ENCODE measurements at places on chromosomes 6 and 20.

- no peak for DNase-seq
These were observed 456.2 kb downstream of the CD109 start for GRCh38 chr6:74152096-74152675.

GRCh38 chr20:59006167-59006863, 739 bp downstream of the CTSZ start:
- no peak for DNase-seq

GRCh38 chr6:44256775-44257024, 628 bp downstream of the SLC35B2 start:
- DNase-seq, result no peak

DNA sequence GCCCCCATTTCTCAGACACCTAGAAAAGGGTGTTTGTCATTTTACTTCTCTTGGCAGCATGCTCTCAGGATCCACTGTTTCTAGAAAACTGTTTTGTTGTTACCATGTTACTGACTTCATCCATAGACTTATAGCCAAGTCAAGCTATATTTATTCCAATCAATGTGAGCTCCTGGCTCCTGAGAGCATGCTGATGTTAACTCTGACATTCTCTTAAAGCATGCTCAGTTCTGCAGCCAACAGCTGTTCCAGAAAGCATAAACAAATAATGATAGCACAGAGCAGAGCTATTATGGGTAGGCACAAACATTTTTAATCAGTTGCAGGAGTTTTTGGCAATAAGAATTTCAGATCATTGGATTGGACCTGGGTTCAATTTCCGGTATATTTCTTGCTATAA, 92.4 kb upstream of the CEP85L start:
- DNase-seq, result no peak

DNA sequence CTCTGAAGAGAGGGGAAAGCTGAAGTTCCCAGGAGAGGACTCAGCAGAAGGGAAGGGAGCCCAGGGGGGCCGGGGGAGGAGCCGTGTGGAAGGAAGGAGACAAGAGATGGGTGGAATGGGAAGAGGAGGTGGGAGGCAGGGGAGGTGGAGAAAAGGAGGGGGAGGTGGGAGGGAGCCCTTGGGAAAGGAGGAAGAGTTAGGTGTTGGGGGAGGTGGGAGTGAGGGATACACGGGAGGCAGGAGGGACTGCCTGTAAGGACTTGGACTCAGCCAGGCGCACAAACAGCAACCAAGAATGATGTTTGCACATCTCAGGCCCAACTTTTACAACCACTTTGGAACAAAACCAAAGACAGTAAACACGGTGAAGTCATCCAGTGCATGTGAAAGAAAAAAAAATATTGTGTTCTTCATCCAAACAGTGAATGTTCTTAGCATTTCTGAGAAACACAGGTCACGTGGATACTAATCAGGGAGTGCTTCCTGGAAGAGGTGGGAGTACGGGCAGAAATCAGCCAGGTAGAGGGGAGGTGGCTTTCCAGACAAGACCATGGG, 17.4 kb upstream of the LSM14B start:
- DNase-seq, result no peak

DNA sequence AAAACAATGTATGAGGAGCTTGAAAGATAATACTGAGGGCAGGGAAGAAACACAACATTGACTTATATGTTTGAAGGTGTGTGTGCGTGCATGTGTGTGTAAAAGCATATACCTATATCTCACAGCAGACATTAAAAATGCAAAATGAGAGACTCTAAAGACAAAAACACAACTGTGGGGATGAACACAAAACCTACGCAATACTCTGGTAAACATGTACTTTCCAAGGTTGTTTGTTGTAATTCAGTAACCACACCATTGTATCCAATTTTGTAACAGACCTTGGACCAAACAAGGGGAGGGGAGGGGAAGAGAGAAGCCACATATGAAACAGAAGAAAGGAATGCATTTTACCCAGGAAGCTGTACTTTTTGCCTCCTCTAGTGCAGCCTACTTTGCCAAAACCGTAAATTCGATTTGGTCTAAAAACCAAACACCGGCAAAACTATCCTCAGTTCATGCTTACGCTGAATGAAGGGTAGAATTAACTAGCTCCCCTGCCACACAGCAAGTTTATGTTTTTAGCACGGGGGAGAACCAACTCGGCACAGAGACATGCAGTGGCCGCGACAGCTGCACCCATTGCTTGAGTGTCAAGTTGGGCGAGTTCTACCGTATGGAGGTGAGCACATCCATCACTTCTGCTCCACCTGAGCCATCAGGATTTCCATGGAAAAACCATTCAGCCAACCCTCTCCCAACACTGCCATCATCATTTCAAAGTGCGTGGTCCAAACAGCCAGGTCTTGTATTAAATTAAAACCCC, 50.0 kb downstream of the CNKSR3 start:
- DNase-seq, result no peak

GRCh38 chr6:155595284-155595683, 139.6 kb upstream of the NOX3 start:
- no peak for DNase-seq

GRCh38 chr6:27669624-27670301, 196.9 kb upstream of the ZNF184 start:
- no peak for DNase-seq

DNA sequence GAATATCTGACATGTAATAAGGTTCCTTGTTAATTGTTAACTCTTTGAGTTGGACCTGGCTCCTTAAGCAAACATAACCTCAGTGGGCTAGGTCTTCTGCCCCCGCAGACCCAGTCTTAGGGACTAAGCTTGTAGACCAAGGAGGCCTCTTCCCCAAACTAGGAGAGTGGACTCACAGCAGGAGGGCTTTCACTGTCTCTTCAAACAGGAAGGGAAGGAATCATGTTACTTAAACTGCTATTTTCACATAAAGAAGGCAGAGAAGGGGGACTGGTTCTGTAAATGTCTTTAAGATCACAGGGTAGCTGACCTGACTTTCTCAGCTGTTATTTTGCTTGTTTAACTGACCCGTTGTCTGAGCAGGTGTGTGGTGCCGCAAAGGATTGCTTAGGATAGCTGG, 34.9 kb upstream of the PRDM1 start:
- no peak for DNase-seq

DNA sequence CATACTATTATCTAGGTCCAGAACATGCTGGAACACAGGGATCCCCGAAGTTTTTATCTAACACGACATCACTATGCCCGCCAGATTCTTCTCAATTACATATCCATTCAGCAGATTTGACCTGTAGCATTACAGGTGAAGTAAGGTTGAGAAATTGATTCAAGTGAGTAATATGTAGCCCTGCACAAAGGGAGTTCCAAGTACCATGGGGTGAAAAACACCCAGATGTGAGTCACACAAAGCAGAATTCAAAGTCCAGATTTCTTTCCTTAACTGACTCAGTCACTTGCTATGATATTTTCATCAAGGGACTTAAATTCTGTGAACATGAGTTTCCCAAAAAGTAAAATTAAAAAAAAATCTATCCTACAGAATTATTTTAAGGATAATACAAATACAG, 655.4 kb upstream of the PTCHD4 start:
- DNase-seq, result no peak

DNA sequence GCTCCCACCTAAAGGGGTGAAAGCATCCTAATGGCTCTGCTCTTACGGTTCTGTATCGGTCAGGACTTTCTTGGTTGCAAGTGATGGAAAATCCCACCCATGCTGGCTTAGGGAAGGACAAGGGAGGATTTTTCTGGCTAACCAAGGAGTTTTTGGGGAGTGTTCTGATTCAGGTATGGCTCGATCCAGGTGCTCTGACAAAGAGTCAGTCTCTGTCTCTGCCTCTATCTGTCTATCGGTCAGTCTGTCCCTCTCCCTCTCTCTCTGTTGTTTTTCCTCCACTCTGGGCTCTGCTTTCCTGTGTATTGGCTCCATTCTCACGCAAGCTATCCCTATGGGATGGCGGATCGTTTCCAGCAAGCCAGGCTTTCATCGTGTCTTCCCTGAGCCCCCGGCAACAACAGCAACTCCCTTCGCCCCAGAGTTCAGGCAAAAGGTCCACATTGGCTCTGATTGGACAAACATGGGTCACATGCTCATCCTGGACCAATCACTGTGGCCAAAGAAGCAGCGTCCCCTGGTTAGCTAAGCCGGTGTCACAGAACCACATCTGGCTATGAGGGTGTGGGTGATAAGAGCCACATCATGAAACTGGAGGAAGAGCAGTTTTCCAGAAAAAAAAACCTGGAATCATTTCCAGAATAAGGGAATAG, 160.3 kb downstream of the BMP7 start:
- no peak for DNase-seq

Data from COR-L47 (cell line).